Fibroblast of skin of abdomen (primary cell): ENCODE measurements at places on chromosomes 5 and 9.
A peak's percentile ranks its signal among the peaks of the same experiment; 100 is the strongest.

DNA sequence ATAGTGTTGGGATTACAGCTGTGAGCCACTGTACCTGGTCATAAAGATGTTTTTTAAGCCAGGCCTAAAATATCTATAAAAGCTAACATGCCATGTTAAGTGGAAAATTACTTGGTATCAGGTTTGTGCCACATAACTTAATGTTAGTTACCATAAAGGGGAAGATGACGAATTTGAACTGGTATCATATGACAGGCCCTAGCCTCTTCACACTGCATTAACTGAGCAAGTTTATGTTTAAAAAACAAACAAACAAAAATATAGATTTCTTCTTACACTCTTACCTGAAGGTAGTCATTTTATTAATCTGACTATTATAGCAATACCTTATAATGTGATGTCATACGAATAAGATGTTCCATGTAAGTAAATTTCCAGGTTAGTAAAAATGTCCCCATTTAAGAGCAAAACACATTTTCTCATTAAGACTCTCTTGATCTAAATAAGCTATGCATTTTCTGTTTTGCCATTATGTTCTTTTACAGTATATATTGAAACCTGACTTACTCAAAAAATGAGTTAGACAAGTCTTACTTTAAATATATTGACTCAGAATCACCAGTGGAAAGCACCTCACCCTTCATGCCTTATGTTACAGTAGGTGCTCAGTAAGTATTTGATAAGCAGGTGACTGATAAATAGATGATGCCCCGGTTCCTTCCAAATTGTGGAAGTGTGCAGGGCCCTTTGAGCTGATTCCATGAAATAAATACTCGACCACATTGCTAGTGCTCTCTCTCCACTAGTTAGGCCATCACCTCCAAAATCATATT is 125.4 kb downstream of the CDC42SE2 start:
- no peak for DNase-seq

DNA sequence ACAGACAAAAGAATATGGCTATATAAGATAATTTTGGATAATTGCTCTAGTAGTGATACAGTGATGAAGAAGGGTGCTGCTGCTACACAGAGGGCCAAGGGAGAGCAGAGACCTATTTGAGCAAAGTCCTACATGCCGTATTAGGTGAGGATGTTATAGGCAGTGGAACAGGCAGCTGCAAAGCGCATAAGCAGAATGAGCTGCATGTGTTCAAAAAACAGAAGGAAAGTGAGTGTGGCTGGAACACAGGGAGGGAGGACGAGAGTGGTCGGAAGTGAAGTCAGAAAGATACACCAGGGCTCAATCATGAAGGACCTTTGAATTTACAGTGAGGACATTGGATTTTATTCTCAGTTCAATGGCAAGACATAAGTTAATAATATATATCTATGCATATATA is 35.4 kb downstream of the ITGA2 start:
- DNase-seq = no peak

DNA sequence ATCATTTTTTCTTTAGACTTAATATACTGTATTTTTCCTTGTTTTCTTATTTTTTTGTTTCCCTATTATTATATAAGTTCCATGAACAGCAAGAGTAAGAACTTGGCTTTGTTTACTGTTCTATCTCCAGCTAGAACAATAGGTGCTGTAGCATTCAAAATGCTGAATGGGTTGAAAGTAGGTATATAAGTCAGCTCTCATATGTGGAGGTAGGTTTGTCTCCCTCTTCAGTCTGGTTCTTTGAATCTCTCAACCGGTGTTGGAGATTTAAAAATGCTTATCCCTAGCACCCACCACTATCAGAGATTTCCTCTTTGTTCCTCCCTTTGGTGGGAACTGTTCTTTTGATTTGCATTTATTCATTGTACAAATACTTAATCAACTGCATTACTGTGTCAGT is 87.5 kb upstream of the FSD1L start:
- DNase-seq = no peak

DNA sequence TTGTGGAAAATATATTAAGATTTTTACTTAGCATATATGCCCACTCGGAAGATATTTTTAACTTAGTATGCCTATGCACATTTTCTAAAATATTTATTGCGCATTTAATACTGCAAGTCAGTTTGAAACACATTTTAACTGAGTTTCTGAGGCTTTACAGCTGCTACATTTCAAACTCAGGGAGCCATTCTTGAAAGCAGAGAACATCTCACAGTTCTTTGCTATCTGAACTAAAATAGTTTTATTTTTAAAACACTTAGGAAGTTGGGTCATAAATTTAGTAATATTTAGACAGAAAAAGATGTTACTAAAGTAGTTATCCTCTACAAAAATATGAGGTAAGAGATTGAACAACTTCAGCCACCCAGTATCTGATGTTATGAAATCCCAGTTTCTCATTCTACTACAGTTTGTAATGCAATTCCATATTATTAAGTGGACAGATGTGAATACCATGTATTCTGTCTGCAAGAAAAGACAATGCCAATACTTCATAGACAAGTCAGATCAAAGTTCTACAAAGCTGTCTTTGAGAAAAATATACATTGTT is 409.9 kb upstream of the EDIL3 start:
- no peak for DNase-seq

DNA sequence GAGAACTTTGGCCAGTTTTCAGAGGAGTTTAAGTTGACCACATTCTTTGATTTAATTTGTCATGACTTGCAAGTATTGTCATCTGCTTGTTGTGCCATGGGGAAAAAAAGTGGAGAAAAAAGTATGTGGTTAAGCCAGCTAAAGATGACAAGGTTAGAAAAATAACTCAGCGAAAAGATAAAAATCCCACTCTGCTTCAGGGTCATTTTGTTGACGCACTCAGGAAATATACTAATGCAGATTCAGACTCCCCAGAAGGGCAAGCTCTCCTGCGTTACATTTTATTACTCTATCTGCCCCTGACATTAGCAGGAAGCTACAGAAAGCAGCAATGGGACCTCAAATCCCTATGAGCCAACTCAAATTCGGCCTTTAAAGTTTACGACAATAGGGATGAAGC is 27.6 kb upstream of the TESK1 start:
- DNase-seq = no peak

- DNase-seq = peak; percentile 55
Observed at GRCh38 chr5:34734326-34734725, 78.2 kb downstream of the RAI14 start.

GRCh38 chr5:34037726-34038125 is 5.3 kb downstream of the C1QTNF3 start:
- DNase-seq = no peak

GRCh38 chr9:125910286-125910685 is 163.1 kb downstream of the PBX3 start:
- no peak for DNase-seq

- DNase-seq = peak; percentile 28
Observed at GRCh38 chr5:82111191-82111590, 139.4 kb downstream of the ATG10 start.

GRCh38 chr5:35209862-35210261 is 20.4 kb downstream of the PRLR start:
- DNase-seq = no peak

GRCh38 chr9:131999692-132000551 is 79.7 kb downstream of the MED27 start:
- peak; percentile 74 for DNase-seq

GRCh38 chr5:100852988-100853449 is 50.1 kb downstream of the ST8SIA4 start:
- DNase-seq = no peak

DNA sequence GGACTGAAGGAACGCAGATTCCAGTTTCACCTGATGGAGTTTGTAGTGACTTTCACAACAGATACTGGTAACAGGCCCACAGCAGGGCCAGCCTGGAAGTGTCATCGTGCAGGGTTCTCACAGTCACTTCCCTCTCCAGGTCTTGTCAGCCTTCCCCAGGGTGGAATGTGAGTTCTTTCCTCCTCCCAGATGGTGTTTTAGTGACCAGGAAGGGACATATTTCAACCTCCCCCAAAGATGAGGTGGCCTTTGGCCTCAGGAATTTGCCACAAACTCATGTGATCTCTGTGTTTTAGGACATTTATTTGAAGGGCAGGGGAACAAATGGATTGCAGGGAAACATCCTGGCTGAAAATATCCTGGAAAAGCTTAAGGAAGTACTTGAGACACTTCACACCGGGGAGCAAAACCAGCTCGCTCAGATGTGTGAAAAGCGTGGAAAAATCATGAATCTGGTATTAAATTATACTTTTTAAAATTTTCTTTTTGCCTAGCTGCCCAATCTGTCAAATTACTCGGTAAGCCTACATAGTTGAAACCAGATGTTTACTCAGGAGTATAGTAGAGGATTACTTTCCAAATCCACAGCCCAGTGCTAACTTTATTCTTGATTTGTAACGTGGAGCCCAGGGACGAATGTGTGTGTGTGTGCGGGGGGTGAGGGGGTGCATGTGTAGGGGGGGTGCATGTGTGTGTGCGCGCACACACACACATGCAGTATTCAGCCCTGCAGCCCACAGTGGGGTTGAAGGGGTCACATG is 66.8 kb downstream of the PTPDC1 start:
- no peak for DNase-seq

GRCh38 chr9:87816036-87816435 is 66.6 kb upstream of the SPATA31E1 start:
- DNase-seq = peak; percentile 15

- DNase-seq = no peak
Observed at GRCh38 chr5:93887678-93888077, 146.3 kb upstream of the POU5F2 start.

GRCh38 chr9:70618784-70619183 is 204.3 kb upstream of the KLF9 start:
- no peak for DNase-seq

DNA sequence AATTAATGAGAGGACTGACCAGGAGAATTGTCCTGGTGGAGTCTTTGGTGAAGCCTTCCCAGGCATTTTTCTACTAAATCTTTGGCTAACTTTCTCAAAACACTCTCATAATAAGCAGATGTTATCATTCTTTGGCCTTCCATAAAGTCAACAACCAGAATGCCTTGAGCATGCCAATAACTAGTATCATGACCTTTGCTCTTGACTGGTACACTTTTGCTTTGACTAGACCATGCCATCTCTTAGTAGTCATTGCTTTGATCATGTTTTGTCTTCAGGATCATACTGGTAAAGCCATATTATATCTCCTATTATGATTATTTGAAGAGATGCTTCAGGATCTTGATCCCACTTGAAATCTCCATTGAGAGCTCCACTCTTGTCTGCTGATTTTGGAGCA is 506.9 kb downstream of the ELAVL2 start:
- no peak for DNase-seq

GRCh38 chr9:86445671-86446070 is 91.5 kb upstream of the TUT7 start:
- DNase-seq = peak; percentile 48

GRCh38 chr9:127153501-127153900 is 31.1 kb upstream of the ANGPTL2 start:
- no peak for DNase-seq

- DNase-seq = peak; percentile 55
Observed at GRCh38 chr5:68290260-68290674, 74.7 kb downstream of the PIK3R1 start.

DNA sequence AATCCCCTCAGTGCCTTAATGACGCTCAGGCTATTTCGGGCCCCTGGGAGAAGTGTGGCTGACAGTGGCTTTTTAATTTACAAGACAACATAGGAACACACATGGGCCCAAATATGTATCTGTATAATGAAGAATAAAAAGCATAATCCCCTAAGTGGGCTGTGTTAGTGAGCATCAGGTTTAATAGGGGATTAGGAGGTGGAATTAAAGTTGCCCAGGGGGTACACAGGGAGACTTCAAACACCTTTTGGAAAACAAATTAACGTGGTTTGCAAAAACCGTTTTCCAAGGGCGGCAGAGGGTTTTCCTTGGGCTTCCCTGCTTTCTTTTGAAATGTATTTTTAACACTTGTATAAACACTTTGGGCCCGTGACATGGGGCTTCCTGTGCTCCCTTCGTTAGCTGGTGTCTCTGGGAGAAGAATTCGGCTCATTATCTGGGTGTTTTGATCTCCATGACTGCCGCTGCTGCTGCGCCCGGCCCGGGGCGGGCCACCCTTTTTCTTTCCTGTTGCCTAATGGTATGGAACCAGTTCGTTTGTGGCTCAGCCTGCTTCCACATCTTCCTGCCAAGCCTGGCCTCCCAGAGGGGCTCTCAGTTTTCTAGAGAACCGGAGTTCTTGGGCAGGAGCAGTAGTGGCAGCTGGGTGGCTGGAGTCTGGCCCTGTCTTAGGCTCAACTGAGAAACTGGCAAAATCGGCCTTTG is 173.0 kb downstream of the MACROH2A1 start:
- DNase-seq = no peak

DNA sequence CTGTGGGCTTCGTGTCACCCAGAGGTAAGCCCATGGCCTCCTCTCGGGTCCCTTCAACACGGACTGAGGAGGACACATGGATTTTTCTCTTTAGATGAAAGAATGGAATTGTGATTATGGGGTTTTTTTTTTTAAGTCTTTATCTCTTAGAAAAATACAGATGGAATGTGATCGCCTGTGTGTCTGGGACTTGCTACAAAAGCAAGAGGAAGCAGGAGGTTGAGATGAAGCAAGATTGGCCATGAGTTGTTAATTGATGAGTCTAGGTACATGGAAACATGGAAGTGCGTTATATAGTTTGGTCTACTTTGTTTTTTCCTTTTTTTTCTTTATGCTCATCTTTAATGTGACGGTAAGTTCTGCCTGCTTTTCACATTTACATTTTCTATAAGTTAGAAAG is 14.6 kb downstream of the USP20 start:
- no peak for DNase-seq

DNA sequence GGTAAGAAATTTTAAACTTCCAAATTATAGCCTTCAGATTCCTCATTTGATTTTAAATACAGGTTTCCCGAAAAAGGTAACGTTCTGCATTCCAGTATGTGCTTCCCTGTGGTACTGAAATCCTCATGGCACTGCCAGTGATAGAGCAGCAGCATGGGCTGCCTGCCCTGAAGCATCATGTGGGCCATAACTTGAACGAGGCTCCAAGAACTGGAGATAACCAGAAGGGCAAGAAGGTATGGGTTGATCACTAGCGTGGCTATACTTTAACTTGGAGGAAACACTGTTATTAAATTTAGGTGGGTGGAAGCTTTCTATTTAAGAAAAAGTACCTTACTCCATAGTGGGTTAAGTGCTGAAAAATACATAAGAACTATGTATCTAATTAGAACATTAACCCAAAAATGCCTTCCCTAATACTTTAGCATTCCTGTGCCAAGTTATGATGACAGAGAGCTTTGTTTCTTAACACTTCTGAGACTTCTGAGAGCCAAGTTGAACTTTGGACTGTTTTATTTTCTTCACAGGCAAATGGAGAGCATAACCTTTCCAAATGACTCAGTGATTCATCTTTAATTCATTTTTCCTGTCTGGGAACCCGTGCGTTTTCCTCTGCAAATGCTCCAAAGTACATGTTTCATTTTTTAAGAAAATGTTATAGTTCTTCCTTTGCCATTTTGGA is 191.5 kb upstream of the GNA14 start:
- DNase-seq = peak; percentile 66

DNA sequence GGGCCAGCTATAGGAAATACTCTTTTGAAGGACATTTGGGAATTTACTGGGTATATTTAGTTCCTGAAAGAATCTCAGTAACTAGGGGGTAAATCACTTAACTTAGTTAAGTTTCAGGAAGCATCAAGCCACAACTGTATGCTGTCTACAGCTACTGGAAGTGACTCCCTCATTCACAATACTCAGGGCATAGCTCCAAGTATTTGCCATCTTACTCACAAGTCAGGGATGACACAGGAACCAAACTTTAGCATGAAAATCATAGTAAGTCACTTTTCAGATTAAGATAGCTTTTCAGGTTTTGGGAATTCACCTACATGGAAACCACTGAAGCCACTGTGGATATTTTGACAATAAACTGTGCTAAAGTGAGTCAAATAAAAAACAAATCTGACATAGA is 242.4 kb upstream of the ATP10B start:
- peak; percentile 81 for DNase-seq

GRCh38 chr5:88486431-88486830 is 217.8 kb upstream of the TMEM161B start:
- no peak for DNase-seq
